ENCODE measurements at places on chromosomes 5 and 9. TPM values are rescaled to one million over a fixed set of nuclear protein-coding genes. Genes with fewer than 3 reads are reported as not detected.

PDE8B gene
- total RNA-seq: 279 TPM

C9orf153 gene
- not detected for total RNA-seq

OTP gene
- not detected for total RNA-seq

PSD2 gene
- total RNA-seq: not detected

HRH2 gene
- 0.44 TPM for total RNA-seq

IL9 gene
- not detected for total RNA-seq

SLC34A1 gene
- not detected for total RNA-seq

- peaks cover 6% of the 10 kb centered on the region for H3K36me3 ChIP-seq
- no peak for DNase-seq
- no peaks in the 10 kb centered on the region for H3K27me3 ChIP-seq
- no peak overlapping the region for H3K4me3 ChIP-seq
- H3K4me1 ChIP-seq: peaks cover 17% of the 10 kb centered on the region
Observed at GRCh38 chr5:132478366-132478871, 12.2 kb downstream of the IRF1 start.

DNA sequence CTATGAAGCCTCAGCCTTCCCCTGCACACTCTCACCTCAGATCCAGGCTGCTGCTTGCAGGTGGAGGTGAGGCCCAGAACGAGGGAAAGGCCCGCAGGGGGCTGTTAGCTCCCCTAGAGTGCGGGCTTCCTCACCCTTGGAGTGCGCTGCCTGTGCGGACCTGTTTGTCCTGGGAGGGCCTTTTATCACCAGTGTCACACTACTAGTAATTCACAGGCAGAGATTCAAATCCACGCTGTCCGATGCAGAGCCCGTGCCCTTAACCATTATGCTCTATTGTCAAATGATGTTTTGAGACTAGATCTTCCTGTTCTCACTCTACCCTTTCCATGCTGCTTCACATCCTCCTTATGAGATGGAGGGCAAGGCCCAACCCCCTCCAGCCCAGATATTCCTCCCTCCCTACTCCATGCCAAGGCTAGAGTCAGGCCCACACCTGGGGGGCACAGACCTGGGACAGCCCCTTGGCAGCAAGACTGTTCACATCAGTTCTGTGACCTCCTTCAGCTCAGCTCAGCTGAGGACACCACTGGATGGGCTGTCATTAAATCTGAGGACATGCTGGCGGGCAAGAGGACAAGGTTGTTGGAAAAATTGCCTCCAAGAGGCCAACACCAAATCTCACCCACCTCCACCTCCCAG lies 112.8 kb upstream of the SPOCK1 start:
- H3K36me3 ChIP-seq: no peaks in the 10 kb centered on the region
- no peak overlapping the region for H3K4me3 ChIP-seq
- H3K4me1 ChIP-seq: peaks cover 15% of the 10 kb centered on the region

- peak; percentile 2 for DNase-seq
- H3K4me1 ChIP-seq: peaks cover 42% of the 10 kb centered on the region
- no peak overlapping the region for H3K4me3 ChIP-seq
- H3K36me3 ChIP-seq: peaks cover 27% of the 10 kb centered on the region
- H3K27me3 ChIP-seq: no peaks in the 10 kb centered on the region
Observed at GRCh38 chr9:93123561-93124283, 10.3 kb downstream of the NINJ1 start.

DNA sequence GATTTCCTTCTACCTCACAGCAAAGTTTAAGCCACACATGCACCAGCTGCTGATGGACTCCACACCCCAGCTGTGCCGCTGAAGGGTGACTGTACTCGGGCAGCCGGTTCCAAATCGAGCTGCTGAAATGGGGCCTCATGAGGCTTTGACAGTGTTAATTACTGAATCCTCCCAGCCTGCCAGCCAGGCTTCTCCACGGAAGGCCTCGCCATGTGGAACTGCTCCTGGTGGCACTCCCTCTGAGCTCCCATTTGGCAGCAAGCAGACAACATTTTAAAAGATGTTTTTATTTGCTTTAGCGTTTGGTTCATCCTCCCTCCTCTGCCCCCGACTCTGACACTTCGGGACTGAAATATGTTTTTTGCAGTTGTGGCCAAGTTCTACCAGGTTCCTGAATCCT lies 479.4 kb upstream of the MPDZ start:
- H3K4me3 ChIP-seq: no peak overlapping the region
- H3K27ac ChIP-seq: no peak overlapping the region
- no peaks in the 10 kb centered on the region for H3K4me1 ChIP-seq

- no peaks in the 10 kb centered on the region for H3K27me3 ChIP-seq
- H3K27ac ChIP-seq: peak overlapping the region; percentile 51
- no peak overlapping the region for H3K4me3 ChIP-seq
- H3K36me3 ChIP-seq: no peaks in the 10 kb centered on the region
- peak; percentile 66 for DNase-seq
- peaks cover 10% of the 10 kb centered on the region for H3K4me1 ChIP-seq
Observed at GRCh38 chr9:2291980-2292704, 277.0 kb downstream of the SMARCA2 start.

GRCh38 chr9:131887680-131888079 lies 147.8 kb upstream of the RAPGEF1 start:
- no peaks in the 10 kb centered on the region for H3K27me3 ChIP-seq
- DNase-seq: peak; percentile 33
- no peak overlapping the region for H3K27ac ChIP-seq
- H3K36me3 ChIP-seq: no peaks in the 10 kb centered on the region

- H3K4me1 ChIP-seq: no peaks in the 10 kb centered on the region
- H3K27me3 ChIP-seq: no peaks in the 10 kb centered on the region
- H3K36me3 ChIP-seq: no peaks in the 10 kb centered on the region
- H3K4me3 ChIP-seq: no peak overlapping the region
Observed at GRCh38 chr9:36603006-36603405, 30.3 kb downstream of the MELK start.

GRCh38 chr5:179964015-179964414 lies 56.3 kb upstream of the TBC1D9B start:
- no peaks in the 10 kb centered on the region for H3K4me1 ChIP-seq
- no peaks in the 10 kb centered on the region for H3K27me3 ChIP-seq
- no peak overlapping the region for H3K27ac ChIP-seq
- H3K4me3 ChIP-seq: no peak overlapping the region
- DNase-seq: no peak
- peaks cover 13% of the 10 kb centered on the region for H3K36me3 ChIP-seq

- H3K27ac ChIP-seq: no peak overlapping the region
- H3K4me1 ChIP-seq: no peaks in the 10 kb centered on the region
- H3K36me3 ChIP-seq: no peaks in the 10 kb centered on the region
- no peaks in the 10 kb centered on the region for H3K27me3 ChIP-seq
- no peak overlapping the region for H3K4me3 ChIP-seq
Observed at GRCh38 chr5:86665984-86666760, 48.4 kb downstream of the COX7C start.

DNA sequence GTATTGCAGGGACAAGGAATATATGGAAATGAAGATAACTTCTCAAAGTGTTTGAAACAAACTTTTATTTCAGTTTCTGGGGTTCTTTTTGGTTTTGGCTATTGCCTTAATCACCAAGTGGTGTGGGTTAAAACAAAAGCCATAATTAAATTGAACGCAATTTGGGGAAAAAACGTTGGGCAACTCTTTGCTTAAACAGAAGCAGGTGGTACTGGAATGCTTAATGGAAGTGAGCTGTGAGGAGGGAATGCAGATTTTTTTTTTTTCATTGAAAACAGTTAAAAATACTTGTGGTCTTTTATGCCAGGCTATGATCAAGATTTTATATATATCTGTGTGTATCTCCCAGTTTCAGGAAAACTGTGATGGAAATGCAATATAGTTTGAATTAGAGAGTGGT lies 195.7 kb upstream of the TUT7 start:
- H3K27me3 ChIP-seq: no peaks in the 10 kb centered on the region
- H3K27ac ChIP-seq: no peak overlapping the region
- H3K4me1 ChIP-seq: no peaks in the 10 kb centered on the region

DNA sequence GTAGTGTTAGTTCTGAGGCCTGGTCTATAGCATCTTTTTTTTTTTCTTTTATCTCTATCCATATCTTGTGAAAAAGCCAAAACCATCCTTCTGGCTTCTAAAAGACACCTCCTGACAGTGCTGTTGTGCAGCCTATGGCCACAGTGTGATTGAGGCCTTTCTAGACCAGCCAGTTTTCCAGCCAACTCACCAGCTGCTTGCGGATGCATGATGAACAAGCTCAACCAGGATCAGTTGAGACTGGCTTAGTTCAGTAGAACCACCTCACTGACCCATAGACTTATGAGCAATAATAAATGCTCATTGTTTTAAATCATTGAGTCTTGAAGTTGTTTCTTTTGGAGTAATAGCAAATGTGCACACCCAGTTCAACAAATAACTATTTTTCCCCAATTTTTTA lies 296.9 kb downstream of the FAM170A start:
- no peaks in the 10 kb centered on the region for H3K4me1 ChIP-seq
- H3K4me3 ChIP-seq: no peak overlapping the region
- H3K27ac ChIP-seq: no peak overlapping the region
- no peak for DNase-seq
- H3K36me3 ChIP-seq: no peaks in the 10 kb centered on the region
- H3K27me3 ChIP-seq: no peaks in the 10 kb centered on the region

- DNase-seq: no peak
- H3K27ac ChIP-seq: no peak overlapping the region
- H3K4me3 ChIP-seq: no peak overlapping the region
- H3K36me3 ChIP-seq: no peaks in the 10 kb centered on the region
- no peaks in the 10 kb centered on the region for H3K27me3 ChIP-seq
Observed at GRCh38 chr9:108041551-108041950, 552.0 kb upstream of the KLF4 start.

- no peaks in the 10 kb centered on the region for H3K36me3 ChIP-seq
- no peaks in the 10 kb centered on the region for H3K4me1 ChIP-seq
- H3K27me3 ChIP-seq: no peaks in the 10 kb centered on the region
- H3K4me3 ChIP-seq: no peak overlapping the region
- H3K27ac ChIP-seq: no peak overlapping the region
Observed at GRCh38 chr9:130461218-130461630, 16.5 kb downstream of the ASS1 start.
